NCI-H1930 (cell line): ENCODE measurements at places on chromosomes 7 and 10.

GRCh38 chr10:6200734-6201515, 1.8 kb upstream of the PFKFB3 start:
- no peak for DNase-seq

DNA sequence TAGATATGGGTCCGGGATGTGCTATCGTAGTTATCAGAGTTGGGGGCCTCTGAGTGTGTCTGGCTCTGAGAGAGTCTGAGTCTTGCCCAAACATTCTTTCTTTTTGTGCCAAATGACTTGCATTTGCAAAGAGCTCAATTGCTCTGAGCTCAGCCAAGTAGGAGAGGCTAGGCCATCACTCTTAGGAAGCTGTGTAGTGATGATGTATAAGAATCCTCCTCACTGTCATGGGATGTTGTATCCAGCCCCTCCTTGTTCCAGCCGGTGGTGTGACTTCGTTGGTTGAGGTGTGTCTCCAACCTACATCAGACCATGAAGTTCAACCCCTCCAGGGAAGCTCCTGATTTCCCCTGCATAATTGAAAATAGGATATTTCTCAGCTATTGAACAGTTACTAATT, 97.5 kb upstream of the NPS start:
- no peak for DNase-seq

DNA sequence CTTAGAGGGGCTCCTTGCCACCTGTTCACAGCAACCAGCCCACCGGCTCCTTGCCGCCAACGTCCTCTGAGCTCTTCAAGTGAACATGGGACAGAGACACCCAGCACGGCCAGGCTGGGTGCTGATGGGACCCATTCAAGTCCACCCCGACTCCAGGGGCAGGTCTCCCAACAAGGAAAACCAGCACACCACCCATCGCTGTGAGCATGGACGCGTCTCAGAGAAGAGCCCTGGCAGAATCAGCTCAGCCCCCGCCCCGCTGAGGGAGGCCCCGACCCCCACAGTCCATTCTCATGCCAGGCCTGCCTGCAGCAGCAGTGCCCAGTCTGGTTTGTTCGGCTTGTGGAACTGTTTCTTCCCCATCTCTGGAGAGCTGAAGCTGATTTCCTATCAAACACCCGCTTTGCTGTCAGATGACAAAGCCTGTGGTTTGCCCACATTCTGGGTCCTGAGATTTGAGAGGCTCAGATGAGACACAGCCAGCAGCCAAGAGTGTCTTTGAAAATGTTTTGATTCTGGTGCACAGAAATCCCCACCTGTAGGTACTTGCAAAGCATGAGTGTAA, 216.6 kb downstream of the ZMYND11 start:
- DNase-seq = no peak

DNA sequence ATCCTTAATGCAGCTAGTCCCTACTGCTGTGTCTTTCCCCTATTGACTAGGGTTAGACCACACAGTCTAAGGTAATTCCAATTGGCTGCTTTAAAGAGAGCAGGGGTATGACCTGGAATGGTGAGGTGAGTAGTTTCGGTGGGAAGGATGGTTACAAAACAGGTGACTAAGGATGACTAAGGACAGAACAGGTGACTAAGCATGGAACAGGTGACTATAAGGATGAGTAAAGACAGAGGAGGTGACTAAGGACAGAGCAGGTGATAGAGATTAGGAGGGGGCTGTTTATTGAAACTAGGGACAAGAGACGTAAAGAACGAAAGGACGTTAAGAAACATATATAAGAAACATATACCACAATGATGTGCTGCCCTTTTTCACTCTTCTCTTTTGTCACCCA, 145.1 kb upstream of the TMEM106B start:
- no peak for DNase-seq

DNA sequence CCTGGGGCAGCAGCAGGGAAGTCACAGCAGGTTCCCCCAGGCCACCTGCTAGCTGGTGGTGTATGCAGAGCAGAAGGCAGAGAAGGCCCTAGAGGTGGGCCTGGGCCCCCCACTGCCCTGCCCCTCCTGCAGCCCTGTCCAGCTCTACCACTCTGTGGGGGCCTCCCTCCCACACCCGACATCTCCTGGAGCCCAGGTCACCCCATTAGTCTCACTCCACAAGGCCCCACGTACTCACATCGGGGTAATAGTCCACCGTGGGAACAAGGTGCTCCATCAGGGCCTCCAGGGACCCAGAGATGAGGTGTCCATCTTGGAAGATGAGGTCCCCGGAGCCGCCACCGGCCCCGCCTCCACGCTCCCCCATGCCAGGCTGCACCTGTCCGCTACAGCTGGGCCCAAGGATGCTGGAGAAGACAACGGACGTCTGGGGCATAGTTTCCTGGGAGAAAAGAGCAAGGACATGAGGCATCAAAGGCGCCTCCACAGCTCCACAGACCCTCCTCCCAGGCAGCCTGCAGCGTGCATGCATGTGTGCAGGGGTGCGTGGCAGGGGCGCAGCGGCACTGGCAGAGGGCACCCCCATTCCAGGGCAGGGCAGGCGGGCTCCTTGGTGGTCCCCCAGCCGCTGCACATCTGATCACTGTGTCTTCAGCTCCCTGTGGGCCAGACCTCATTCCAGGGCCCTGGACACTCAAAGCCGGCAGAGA, 61.0 kb downstream of the RASGEF1A start:
- no peak for DNase-seq

DNA sequence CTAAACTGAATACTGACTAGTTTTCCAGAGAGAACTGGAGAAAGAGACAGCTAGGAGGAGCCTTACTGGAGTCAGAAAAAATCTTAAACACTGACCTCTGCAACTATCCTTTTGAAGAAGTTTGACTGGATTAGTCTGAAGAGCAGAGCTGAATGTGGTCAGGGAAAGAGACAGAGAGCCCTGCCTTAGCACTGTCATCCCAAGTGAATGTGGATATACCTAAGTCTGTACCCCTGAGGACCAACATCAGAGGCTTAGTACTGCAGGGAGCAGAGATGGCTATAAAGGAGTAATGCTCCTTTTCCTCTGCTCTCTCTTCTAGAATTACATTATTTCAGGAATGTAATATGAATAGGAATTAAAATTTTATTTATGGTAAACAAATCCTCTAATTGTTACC, 69.8 kb upstream of the TMEM140 start:
- DNase-seq = no peak

- DNase-seq = no peak
These were observed 20.7 kb downstream of the TOMM7 start for GRCh38 chr7:22801912-22802311.
